Ecto neural progenitor cell (in vitro differentiated cells): ENCODE measurements at places on chromosomes 16 and 17.
A peak's percentile ranks its signal among the peaks of the same experiment; 100 is the strongest.

DNA sequence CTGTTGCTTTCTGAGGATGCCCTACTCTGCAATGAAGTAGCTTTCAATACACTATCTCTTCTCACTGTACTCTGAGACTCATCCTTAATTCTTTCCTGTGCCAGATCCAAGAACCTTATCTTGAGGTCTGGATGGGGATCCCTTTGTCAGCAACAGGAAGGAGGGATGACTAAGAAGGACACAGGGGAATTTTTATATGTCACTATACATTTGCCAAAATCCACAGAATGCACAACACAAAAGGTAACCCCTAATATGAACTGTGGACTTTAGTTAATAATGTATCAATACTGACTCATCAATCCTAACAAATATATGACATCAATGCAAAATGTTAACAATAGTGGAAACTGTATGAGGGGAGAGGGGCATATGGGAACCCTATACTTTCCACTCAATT lies 4.7 kb upstream of the RBBP6 start:
- no peak for DNase-seq

GRCh38 chr16:89808475-89808874 lies 8.0 kb downstream of the FANCA start:
- DNase-seq = no peak

DNA sequence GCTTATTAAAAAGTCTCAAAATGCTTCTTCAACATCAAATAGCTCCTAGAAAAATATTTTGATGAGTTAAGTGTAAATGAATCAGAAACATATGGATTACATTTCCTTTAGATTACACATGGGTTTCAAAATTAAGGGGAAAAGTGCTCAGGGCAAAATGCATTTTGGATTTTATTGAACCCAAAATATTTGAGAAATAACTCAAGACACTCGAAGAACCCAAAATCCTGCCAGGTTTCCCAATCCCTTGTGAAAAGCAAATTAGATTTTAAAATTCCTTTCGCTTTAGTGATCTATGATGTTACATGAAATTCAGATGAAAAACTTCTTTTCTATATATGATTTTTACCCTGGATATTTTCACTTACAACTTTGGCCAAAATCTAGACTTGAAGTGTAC lies 847.4 kb upstream of the SOX9 start:
- no peak for DNase-seq

- DNase-seq = no peak
Observed at GRCh38 chr16:80743273-80743672, 61.1 kb downstream of the CDYL2 start.

- DNase-seq = no peak
Observed at GRCh38 chr16:61872778-61873119, 163.5 kb downstream of the CDH8 start.

GRCh38 chr16:31472709-31473203 lies 804 bp downstream of the TGFB1I1 start:
- no peak for DNase-seq

GRCh38 chr16:4288148-4288921 lies 15.5 kb upstream of the TFAP4 start:
- DNase-seq = peak; percentile 89

DNA sequence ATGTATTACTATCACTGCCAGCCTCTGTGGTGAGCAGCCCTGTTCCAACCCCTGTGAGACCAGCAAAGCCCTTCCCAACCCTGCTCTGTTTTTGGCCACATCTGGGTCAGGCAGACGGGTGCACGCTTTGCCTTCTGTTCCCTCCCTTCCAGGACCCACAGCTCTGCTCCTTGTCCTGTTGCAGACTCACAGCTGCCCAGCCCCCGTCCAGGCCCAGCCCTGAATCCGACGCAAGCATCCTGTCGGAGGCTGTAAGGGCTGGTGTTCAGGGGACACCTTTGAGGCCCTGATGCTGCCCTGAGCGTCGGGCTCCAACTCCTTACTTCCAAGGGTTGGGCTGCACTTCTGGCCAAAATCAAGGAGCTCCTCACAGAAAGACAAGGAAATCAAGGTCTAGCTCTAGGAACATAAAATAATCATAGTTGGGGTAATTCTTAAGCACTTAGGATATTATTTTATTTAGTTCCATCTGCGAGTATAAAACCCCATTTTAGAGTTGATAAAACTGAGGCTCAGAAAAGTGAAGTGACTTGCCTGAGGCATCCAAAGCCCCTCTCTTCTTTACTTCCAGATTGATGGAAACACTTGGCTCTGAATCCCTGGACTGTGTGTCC lies 14.3 kb upstream of the SRCIN1 start:
- DNase-seq = no peak

GRCh38 chr16:9647981-9648701 lies 534.1 kb downstream of the GRIN2A start:
- DNase-seq = no peak

DNA sequence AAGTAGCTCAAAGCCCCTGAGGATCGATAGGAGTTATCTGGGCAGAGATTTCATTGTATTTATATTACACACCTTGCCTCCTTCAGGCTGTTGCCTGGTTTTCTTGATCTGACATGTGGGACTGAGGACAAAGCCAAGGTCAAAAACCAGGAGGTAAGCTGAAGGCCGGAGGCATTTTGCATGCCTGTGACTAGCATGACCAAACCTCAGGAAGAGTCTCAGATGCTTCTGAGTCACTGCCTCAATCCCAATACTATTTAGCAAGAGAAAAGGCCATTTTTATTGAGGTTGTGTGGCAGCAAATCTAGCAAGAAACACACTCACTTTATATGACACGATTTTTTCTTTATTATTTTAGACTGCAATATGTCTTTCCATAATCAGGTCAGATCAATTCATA lies 968.1 kb downstream of the CDH11 start:
- no peak for DNase-seq

- no peak for DNase-seq
Observed at GRCh38 chr17:43832168-43832975, 574 bp downstream of the MPP3 start.

- no peak for DNase-seq
Observed at GRCh38 chr16:16940351-16940750, 530.4 kb downstream of the XYLT1 start.

GRCh38 chr17:19409509-19409908 lies 1.5 kb upstream of the RNF112 start:
- no peak for DNase-seq

- no peak for DNase-seq
Observed at GRCh38 chr17:10640475-10640874, 16.6 kb downstream of the MYH3 start.

DNA sequence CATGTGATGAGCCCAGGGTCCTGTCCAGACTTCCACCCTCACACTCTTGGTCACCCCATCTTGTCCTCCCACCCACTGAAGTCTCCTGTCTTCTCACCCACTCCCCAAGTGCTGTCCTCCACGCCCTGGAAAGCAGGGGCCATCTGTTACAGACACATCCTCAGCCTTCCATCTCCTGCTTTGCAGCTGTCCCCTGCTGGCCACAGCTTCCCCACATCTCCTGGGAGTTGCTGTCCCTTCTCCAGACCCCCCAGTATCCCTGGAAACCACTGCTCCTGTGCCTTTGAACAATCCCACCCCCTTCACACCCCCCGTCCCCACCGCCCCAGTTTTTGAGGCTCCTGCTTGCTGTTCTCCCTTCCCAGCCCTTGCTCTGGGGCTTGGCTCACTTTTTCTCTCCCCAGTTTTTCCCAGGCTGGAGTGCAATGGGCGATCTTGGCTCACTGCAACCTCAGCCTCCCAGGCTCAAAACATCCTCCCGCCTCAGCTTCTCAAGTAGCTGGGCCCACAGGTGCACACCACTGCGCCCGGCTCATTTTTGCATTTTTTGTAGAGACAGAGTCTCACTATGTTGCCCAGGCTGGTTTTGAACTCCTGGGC lies 30.4 kb upstream of the ZFP90 start:
- DNase-seq = no peak

DNA sequence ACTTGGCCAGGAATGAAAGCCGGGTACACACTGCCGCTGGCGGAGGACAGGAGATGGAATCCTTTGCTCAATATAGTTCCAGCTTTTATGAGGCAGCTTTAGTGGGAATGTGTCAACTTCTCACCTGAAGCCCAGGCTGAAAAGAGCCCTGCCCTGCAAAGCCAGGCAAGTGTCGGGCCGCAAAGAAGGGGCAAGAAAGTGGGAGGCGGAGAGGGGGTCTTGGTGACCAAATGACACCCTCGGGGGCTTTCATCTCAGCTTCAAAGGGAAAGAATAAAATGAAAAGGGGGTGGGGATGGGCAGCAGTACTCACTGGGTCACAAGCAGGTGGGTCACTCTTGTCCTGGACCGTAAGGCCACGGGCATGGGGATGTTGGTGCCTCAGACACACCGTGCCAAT lies 62.9 kb downstream of the C16orf95 start:
- DNase-seq = no peak

DNA sequence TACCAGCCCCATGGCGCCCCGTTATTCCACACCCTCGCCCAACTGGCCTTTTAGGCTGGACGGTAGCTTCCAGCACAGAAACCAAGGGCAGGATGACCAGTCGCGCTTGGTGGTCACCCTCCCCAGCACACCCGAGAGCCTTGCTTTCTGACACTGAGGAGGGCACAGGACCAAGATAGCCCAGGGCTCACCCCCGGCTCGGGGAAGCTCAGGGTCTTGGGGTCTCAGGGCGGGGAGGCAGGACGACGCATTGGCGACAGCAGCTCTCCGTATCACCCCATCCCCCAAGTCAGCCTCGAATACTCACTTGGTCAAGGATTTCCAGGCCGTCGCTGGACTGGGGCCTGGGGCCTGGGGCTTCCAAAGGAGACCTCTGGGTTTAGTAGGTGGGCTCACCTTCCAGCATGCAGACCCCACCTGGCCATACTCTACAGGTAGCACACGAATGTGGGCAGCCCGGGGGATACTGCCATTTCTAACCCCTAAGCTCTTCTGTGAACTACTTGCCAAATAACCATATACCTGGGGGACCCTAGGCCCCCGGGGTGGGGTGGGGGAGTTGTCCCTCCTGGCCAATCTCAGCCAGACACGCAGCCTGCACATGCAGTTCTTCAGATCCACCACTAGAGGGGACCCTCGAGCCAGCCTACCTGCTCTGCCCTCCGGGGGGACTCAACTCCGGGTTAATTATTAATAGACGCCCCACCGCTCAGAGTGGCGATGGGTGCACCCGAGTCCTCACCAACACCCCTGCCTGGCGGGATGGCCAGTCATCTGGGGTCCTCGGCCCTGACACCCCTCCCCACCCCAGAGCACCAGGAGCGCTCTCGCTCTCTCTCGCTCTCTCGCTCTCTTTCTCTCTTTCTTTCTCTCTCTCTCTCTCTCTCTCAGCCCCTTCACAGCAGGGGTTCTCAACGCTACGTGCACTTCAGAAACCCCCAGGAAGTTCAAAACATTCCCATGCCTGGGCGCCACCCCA lies 30.0 kb downstream of the TBC1D16 start:
- DNase-seq = peak; percentile 83
